Lung (tissue), 17 donors: ENCODE measurements at places on chromosomes 5 and 9. TPM values are rescaled to one million over a fixed set of nuclear protein-coding genes. Genes with fewer than 3 reads are reported as not detected.

DNA sequence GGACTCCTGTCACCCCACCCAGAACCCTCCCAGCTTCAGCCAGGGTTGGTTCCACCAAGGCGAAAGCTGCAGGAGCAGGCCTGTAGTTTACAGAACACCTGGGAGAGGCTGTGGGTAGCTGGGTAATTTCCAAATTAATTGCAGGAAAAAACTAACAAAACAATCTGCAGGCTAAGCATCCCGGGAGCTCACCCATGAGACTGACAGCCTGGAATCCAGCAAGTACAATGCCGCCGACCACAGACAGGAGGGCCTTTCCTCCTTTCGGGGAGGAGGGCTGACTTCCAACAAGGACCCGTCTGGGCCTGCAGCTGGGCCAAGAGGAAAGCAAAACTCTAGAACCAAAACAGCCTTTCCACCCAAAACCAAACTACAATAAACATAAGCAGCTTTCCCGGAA, 10.3 kb downstream of the FOXE1 start:
- DNase-seq = no peak

SPRY4 gene
- total RNA-seq = 23.6 TPM

KCNMB1 gene
- total RNA-seq = 5.2 TPM

PCDHB2 gene
- total RNA-seq = 4.4 TPM
